Amygdala (tissue), 56 donors: ENCODE measurements at places on chromosomes 6 and 20.

- no peak for DNase-seq
Measured at GRCh38 chr6:135008072-135008940, 46.3 kb downstream of the HBS1L start.

GRCh38 chr6:68182386-68182785 lies 452.7 kb upstream of the ADGRB3 start:
- DNase-seq, result no peak

- no peak for DNase-seq
Measured at GRCh38 chr6:140427842-140428241, 1053.4 kb upstream of the CITED2 start.

- DNase-seq, result no peak
Measured at GRCh38 chr20:58544891-58545290, 29.7 kb upstream of the APCDD1L start.

GRCh38 chr6:3009930-3010329 lies 10.2 kb downstream of the NQO2 start:
- no peak for DNase-seq

GRCh38 chr20:44721785-44722054 lies 6.6 kb downstream of the CCN5 start:
- DNase-seq, result no peak
